ENCODE measurements at places on chromosomes 6 and 20. TPM values are rescaled to one million over a fixed set of nuclear protein-coding genes. Genes with fewer than 3 reads are reported as not detected.

- no peaks in the 10 kb centered on the region for H3K4me1 ChIP-seq
- H3K27ac ChIP-seq: no peak overlapping the region
- H3K4me3 ChIP-seq: no peak overlapping the region
- H3K27me3 ChIP-seq: peaks cover 18% of the 10 kb centered on the region
- no peaks in the 10 kb centered on the region for H3K36me3 ChIP-seq
Measured at GRCh38 chr20:9912858-9913434, 74.1 kb upstream of the PAK5 start.

DNA sequence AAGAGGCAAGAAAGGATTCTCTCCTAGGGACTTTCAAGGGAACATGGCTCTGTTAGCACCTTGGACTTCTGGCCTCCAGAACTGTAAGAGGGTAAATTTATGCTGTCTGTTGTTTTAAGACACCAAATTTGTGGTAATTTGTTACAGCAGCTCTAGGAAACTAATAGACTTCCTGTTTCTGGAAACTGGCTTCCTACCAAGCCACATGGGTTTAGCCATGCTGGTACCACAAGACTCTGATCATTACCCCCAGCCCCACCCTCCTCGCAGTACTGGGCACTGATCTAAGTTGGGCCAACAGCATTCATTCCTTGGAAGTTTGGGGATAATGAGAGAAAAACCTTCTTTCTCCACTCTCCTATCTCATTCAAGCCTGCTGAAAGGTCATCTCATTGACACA lies 109.5 kb upstream of the SMLR1 start:
- no peak for DNase-seq
- peaks cover 11% of the 10 kb centered on the region for H3K27me3 ChIP-seq
- no peak overlapping the region for H3K27ac ChIP-seq
- H3K36me3 ChIP-seq: no peaks in the 10 kb centered on the region

- H3K36me3 ChIP-seq: no peaks in the 10 kb centered on the region
- no peak for DNase-seq
- no peak overlapping the region for H3K27ac ChIP-seq
- no peaks in the 10 kb centered on the region for H3K27me3 ChIP-seq
- no peak overlapping the region for H3K4me3 ChIP-seq
Measured at GRCh38 chr20:23278172-23278571, 72.4 kb upstream of the NXT1 start.

DNA sequence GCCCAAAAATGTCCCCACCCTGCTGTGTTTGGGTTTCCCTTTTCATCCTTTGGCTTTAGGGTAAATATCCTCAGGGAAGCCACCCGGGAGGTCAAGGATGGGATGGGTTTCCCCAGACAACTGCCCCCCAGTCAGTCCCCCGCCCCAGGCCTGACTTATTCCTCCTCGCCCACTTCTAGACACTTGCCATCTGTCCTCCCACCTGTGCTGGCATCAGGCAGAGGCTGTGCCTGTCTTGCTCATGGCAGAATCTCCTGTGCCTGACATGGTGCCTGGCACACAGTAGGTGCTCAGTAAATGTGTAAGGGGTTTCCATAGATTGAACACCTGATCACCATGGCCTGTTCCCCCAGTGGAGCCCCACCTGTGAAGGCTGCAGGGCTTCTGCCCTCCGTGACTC lies 141.8 kb downstream of the PHACTR3 start:
- peaks cover 30% of the 10 kb centered on the region for H3K27me3 ChIP-seq
- no peak overlapping the region for H3K4me3 ChIP-seq
- no peak for DNase-seq
- no peaks in the 10 kb centered on the region for H3K36me3 ChIP-seq
- no peak overlapping the region for H3K27ac ChIP-seq
- H3K4me1 ChIP-seq: peaks cover 20% of the 10 kb centered on the region

Gene TRIM31
- not detected for total RNA-seq

Gene PSORS1C1
- 4.7 TPM for total RNA-seq
